ENCODE measurements at places on chromosomes 7 and 10. TPM values are rescaled to one million over a fixed set of nuclear protein-coding genes. Genes with fewer than 3 reads are reported as not detected.

Gene TWIST1
- 22.3 TPM for total RNA-seq

Gene TRPV5
- not detected for total RNA-seq

Gene CRHR2
- total RNA-seq = not detected

Gene P4HA1
- 181 TPM for total RNA-seq

Gene CREB5
- 5.2 TPM for total RNA-seq

Gene CFAP46
- total RNA-seq = not detected

Gene HOXA1
- total RNA-seq = 1.4 TPM

Gene ATG9B
- total RNA-seq = 1.2 TPM

DNA sequence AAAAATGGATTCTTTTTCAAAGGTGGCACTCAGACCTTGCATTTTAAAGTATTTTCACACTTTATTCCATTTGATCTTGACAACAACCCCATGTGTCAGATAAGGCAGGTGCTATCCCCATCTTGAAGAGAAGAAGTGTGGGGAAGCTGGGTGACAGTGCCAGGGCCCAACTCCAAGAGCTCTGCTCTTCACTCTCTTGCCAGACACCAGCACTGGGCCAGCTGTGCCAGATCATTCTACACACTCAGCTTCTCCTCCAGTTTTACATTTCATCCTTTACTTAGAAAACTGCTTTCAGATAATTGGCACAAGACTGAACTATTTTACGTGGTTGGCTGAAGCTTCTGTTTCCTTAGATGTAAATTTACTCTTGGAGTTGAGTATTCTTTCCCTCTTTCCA lies 64.4 kb downstream of the ENO4 start:
- DNase-seq = no peak

- DNase-seq = no peak
Measured at GRCh38 chr10:86732771-86733170, 23.6 kb upstream of the BMPR1A start.

DNA sequence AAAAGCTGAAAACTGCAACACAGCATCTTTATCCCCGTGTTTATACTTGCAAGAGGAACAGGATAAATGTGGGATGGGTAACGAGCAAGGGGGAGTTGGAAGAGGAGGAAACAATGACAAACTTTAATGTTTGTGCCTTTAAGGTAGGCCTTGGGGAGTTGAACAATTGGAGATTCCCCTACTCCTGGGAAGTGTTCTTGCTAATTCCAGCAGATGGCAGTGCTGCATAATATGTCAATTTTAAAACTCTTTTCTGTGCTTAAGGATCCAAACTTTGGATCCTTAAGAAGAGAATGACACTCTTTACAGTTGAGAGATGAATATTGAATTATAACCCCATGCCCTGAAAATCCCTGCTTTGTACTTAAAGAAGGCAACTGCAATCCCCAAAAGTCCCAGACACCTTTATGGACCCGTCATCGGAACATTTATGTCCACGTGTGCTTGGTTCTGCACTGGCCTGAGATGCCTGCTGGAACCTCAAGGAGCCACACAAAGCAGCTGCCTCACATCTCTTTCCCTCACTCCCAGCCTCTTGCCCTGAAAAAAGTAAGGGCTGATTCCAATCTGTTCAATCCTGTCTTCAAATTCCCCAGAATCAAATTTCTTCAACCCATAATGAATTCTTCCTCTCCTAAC lies 12.0 kb downstream of the IFIT5 start:
- peak; percentile 74 for DNase-seq

- DNase-seq = peak; percentile 83
Measured at GRCh38 chr10:4770801-4771553, 55.0 kb upstream of the AKR1E2 start.

- no peak for DNase-seq
Measured at GRCh38 chr7:135768064-135768463, 19.5 kb upstream of the FAM180A start.

DNA sequence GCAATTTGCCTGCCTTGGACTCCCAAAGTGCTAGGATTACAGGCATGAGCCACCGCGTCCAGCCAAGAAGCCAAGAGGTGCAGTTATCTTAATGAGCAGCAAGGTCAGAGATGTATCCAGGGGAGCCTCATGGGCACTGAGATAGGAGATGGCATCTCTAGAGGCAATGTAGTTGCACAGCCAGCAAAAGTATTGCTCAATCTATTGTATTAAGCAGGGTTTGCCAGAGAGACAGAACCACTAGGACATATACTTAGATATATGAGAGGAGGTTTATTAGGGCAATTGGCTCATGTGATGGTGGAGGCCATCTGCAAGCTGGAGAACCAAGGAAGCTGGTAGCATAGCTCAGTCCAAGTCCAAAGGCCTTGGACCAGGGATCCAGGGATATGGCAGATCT lies 16.3 kb upstream of the VPS26A start:
- no peak for DNase-seq

DNA sequence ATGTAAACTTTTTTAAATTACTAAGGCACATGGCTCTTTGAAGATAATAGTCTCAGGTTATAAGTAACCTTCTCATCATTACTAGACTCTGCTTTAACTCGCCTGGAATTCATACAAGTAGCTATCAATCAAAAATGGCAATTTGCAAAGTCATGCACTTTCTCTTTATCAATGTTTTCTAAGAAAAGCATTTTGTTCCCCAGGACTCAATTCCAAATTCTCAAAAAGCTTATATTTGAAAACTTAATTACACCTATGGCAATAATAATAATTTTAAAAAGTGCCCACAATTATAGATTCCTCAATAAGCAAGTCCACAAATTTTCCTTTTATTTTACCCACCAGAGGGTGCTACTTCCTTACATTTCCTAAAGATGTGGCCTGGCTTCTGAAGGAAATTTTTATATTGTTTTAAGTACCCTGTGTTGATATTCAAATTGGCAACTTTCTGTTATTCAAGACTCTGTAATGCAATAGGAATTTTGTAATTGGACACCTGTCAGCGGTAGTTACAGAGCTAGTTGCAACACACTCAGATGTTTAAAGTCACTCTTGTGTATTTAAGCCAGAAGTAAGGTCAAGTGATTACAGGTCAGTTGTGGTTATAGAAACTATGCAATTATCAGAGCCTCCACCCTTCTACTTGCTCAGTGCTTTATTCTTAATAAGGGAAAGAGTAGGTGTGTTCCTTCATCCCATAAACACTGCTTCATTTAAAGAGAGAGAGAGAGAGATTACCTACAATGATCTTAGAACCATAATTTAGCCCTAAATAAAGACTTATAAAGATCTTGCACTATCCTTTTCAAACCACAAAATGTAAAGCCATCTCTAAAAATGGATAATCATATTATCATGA lies 47.1 kb upstream of the HYAL4 start:
- DNase-seq = peak; percentile 94

DNA sequence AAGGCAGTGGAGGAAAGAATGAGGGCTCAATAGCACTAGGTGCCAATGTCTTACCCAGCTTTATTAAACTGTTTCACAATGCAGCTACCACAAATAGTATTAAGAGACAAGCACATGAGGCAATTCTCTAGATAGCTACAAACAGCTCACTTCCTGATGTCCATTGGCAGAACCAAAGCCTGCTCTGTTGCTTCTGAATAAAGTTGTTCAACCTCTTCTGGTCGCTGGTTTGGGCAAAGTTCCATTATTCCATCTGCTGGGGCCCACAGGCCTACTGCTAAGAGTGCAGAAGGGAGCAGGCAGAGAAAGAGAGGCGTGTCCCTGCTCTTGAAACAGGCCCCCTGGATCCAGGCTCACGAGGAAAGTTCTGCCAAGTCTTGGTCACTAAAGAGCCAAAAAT lies 173.9 kb downstream of the ZNF438 start:
- no peak for DNase-seq

DNA sequence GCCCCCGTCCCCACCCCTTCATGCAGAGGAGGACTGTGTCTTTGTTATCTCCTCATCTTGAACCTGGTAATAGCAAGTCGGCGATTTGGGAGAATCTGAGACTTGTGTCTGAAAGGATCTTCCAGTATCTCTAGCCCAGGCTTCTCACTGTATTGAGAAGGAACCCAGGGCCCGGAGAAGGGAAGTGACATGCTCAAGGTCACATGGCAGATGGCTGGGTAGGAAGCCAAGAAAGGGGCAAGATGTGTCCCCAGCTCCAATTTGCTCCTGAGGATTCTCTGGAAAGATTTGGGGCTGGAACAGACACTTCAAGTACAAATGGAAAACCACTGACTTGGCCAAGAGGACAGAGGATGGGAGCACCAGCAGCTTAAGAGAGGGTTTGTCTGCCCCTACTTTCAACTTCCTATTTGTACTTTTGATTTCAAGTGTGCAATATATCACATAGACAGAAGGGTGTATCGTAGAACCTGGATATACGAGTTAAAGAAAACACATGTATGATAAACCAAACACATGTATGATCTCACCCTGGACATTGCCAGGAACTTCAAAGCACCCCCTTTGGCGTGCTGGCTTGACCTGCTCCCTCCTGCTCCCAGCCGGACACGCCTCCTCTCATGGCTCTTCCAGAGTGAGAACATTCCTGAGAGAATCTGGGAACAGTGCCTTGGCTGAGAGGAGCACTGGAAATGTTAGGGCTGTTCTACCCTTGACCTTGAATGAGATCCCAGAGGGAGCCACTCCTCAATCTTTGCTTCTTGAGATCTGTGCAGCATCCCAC lies 79.7 kb downstream of the CDH23 start:
- DNase-seq = no peak

GRCh38 chr10:100827819-100828737 lies 82.7 kb downstream of the PAX2 start:
- DNase-seq = peak; percentile 30

- no peak for DNase-seq
Measured at GRCh38 chr10:77978360-77978759, 51.0 kb downstream of the POLR3A start.

GRCh38 chr7:47483604-47484273 lies 98.2 kb downstream of the TNS3 start:
- peak; percentile 8 for DNase-seq
